ENCODE measurements at places on chromosomes 16 and 17.

DNA sequence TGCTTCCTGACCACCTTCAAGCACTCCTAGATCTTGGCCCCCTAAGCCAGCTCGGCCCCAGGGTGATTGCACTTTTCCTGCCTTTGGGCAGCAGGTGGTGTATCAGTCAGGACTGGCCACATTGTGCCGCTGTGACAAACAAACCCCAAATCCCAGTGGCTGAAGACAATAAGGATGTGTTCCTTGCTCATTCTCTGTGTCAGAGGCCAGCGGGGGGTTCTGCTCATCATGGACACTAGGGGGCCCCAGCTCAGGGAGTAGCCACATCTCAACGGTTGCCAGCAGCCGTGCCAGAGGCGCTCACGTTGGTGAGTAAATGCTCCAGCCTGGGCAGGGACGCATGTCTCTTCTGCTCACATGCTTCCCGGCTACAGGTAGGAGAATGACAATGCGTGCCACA is 60.4 kb downstream of the ZDHHC7 start:
- DNase-seq = no peak

GRCh38 chr16:56451753-56452689 is 667 bp downstream of the OGFOD1 start:
- DNase-seq = no peak

DNA sequence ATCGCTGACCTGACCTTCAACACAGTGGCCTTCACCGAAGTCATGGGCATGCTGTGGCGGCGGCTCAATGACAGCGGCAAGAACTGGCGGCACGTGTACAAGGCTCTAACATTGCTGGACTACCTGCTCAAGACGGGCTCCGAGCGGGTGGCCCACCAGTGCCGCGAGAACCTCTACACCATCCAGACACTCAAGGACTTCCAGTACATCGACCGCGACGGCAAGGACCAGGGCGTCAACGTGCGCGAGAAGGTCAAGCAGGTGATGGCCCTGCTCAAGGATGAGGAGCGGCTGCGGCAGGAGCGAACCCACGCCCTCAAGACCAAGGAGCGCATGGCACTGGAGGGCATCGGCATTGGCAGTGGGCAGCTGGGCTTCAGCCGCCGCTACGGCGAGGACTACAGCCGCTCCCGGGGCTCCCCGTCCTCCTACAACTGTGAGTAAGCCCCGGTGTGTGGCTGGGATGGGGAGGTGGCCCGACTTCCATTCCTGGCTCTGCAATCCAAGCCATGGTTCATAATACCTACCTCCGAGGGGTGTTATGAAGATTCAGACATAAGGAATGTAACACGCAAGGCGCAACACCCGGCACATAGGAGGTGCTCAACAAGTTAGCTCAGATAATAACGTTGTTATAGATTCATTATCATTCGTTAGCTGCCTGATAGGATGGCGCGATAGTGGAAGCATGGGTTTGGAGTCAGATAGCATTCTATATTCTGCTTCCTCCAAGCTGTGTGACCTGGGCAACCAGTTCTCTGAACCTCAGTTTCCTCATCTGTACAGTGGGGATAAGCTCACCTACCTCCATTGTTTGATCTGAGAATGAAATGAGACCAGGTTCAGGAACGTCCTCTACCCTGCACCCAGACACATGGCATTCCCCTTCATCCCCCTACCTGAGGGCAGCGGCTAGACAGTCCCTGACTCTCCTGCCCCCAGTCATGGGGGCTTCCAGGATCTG is 4.4 kb downstream of the EPN3 start:
- DNase-seq = no peak

DNA sequence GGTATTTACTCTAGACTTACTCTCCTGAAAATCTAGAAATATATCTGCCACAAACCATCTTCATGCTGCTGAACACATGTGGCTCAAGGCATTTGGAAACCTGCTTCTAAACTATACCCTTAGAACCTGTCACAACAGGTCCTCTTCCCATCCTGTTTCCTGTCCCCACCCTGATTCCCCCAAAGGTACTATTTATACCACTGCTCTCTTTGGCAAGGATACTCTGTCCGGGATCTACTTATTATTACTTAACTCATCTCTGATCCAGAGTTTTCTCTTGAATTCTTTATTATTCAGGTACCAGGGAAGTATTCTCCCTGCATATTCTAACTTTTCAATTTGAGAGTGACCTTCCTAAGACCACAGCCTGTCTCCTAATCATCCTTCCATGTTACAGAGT is 33.4 kb downstream of the TRAF4 start:
- no peak for DNase-seq

DNA sequence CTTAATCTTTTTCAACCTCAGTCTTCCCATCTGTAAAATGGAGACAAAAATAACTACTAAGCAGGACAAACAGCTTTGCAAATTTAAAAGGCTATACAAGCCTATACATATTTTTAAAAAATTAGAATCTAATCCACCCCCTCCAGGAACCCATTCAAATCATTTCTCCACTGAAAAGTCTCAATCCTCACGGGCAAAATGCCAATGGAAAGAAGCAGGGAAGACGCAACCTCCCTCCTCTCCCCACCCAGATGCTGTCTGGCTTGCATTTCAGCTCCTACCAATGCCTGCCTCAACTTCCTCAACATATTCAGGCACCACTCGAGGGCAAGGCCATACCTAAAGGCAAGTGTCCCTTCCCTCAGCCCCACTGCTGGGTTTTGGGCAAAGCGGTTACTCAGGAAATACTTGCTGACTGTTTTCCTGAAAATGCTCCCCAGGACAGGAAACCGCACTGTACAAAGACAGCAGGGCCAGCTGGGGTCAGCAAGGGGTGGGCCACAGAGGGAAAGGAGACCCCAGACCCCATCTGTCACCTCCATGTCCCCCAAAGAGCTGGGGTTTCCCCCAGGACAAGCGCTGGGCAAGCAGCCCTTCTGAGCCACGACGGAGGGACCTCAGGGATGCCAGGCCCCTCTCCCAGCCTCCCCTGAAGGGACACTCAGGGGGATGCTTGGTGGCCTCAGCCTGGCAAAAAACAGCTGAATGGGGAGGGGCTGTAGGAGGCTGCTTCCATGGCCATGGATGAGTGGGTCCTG is 47.7 kb upstream of the DOC2B start:
- DNase-seq = no peak

GRCh38 chr17:79108232-79108850 is 33.7 kb downstream of the ENGASE start:
- no peak for DNase-seq

DNA sequence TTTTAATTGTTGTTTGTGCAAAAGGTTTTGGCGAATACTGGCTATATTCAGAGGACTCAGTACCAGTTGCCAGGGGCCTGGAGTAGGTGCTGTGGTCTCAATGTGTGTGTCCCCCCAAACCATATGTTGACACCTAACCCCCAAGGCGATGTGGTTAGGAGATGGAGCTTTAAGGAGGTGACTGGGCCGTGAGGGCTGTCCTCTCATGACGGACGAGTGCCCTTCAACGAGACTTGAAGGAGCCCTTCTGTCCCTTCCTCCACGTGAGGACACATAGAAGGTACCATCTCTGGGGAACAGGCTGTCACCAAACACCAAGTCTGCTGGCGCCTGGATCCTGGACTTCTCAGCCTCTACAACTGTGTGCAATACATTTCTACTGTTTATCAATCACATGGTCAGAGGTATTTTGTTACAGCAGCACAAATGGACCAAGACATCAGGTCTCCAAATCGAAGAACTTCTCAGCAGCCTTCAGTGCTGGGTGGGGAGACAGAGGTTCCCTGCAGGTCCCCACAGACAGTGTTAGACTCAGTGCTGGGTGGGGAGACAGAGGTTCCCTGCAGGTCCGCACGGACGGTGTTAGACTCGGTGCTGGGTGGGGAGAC is 24.8 kb upstream of the METRNL start:
- DNase-seq = no peak

GRCh38 chr16:31527734-31528274 is at the start of gene AHSP:
TSS of gene AHSP (plus strand) at chr16:31527900. CDS start at chr16:31528140, 240 bp downstream.
- DNase-seq = no peak

DNA sequence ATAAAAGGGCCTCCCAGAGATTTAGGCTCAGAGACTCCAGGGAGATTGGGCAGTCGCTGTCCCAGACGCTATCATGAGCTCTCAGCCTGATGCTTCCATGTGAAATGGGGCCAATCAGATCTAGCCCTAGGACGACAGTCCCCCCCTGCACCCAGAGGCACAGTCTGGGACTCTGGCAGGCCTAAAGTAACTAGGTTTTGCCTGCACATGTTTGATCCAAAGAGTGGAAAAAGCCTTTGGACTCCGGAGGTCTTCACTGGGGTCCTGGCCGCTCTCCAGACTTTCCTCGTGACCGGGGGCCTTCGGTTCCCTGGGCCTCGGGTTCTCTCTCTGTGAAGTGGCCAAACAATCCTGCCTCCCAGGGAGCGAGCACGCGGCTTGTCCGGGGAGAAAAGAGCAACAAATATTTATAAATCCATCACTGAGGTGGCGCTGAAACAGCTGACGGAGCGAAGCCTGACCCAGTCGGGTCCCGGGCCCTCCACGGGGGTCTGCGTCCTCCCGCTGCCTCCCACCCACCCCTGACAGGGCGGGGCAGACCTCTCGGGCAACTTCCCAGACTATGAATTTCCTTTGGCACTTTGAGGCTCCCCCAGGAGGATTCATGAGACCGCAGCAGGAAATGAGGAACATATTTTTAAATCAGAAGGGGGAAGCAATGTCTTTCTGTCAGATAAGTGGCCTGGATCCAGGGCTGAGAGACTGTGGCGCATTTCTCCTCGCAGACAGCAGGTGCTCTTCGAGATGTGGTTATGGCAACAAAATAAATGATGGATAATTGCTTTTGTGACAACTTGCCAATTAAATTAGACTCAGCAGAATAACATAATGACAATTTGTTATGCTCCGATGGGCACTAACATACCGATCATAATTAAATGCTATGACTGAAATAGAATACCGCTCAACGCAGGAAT is 38.9 kb downstream of the MRPS23 start:
- DNase-seq = no peak
